ENCODE measurements at places on chromosomes 4 and X. TPM values are rescaled to one million over a fixed set of nuclear protein-coding genes. Genes with fewer than 3 reads are reported as not detected.

DNA sequence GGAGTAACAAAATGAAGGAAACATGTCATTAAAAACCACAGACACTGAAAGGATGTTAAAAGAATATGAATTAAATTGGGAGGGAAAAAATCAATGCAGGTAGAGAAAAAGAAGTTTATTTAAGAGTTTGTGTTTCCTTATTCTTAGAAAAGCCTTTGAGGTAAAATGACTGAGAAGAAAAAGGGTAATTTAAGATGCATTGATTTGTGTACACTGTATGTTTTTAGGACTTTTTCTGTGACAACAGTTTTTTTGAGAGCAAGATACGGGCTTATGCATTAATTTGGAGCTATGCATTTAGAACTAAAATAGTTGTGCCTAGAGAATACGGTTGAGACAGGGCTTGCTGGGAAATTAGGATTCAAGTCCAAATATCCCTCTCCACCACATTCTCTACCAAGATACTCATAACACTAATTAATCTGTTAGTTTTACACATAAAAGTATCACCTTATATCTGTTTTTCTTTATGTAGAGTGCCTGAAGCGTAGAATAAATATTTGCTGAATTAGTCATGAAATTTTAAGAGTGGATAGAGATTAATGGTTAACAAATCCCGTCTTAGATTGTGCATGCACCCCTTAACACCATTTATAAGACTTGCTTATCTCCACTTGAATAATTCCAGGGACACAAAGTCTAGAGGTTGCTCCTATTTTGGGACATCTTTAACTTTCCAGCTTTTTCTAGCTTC lies 232.5 kb downstream of the PCDH7 start:
- H3K4me3 ChIP-seq = no peak overlapping the region
- H3K4me1 ChIP-seq = no peaks in the 10 kb centered on the region
- no peaks in the 10 kb centered on the region for H3K27me3 ChIP-seq
- H3K36me3 ChIP-seq = no peaks in the 10 kb centered on the region

DNA sequence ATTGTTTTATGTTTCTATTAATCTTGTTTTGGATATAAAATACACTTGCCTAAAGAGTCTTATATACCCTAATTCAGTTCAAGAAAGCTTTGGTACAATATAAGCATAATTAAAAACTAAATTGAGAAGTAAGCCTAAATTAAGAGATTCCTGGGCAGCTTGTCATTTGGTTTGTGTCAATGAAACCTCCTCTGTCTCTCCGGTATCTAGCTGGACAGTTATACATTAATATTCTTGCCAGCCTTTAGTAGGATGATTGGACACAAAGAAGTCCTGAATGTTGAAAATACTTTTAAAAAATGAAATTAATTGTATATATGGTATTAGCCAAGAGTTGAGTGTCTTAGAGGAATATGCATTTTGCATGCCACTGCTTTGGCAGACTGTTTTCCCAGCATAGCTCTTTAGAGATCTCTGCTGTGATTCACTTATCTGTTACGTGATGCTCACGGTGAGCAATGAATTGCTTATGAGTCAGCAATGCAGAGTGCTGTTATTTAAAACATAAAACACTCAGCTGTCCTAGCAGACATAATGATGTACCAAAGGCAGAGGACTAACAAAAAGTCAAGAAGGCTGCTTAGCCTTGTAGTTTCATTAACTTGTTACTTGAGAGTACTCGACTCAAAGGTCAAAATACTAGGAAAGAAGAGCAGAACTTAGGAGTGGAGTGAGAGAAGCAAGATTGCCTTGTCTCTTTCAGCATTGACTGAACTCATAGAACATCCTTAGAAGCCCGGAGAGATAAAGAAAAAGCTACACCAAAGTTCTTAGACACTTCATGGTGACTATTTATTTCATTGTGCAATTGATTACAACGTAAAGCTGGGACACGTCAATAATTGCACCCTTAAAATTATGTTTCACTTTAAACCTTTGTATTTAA lies 1296.1 kb upstream of the PCDH7 start:
- no peak for DNase-seq
- no peaks in the 10 kb centered on the region for H3K27me3 ChIP-seq
- no peaks in the 10 kb centered on the region for H3K36me3 ChIP-seq

GRCh38 chr4:10421344-10422055 lies 35.7 kb downstream of the ZNF518B start:
- no peaks in the 10 kb centered on the region for H3K4me1 ChIP-seq
- DNase-seq = no peak
- H3K36me3 ChIP-seq = no peaks in the 10 kb centered on the region
- H3K4me3 ChIP-seq = no peak overlapping the region

GRCh38 chr4:1635464-1635863 lies 48.6 kb downstream of the FAM53A start:
- H3K4me3 ChIP-seq = no peak overlapping the region
- DNase-seq = no peak
- H3K27me3 ChIP-seq = no peaks in the 10 kb centered on the region
- no peaks in the 10 kb centered on the region for H3K4me1 ChIP-seq

GRCh38 chr4:137608085-137608484 lies 75.8 kb upstream of the PCDH18 start:
- no peak overlapping the region for H3K4me3 ChIP-seq
- H3K27ac ChIP-seq = no peak overlapping the region

GRCh38 chr4:156939139-156939538 lies 32.5 kb downstream of the PDGFC start:
- H3K4me3 ChIP-seq = no peak overlapping the region
- DNase-seq = no peak
- no peaks in the 10 kb centered on the region for H3K27me3 ChIP-seq
- H3K4me1 ChIP-seq = no peaks in the 10 kb centered on the region
- H3K36me3 ChIP-seq = no peaks in the 10 kb centered on the region

DNA sequence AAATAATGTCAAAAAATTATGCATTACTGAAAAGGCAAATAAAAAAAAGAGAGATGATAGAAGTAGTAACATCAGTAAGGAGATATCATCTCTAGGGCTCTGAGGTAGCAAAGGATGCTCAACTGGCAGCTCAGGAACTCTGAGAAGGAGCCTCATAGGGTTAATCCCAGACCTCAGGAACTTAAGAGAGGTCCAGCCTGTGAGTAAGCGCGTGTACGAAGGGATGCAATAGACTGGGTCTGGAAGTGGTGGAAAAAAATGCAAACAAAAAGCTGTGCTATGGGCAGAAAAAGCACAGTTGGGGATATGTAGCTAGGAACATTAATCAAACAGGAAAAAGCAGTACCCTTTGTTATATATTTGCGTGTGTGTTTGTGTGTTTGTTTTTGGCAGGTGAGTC lies 282.0 kb downstream of the GALNTL6 start:
- H3K36me3 ChIP-seq = no peaks in the 10 kb centered on the region
- H3K27me3 ChIP-seq = no peaks in the 10 kb centered on the region
- H3K4me3 ChIP-seq = no peak overlapping the region
- H3K27ac ChIP-seq = no peak overlapping the region
- DNase-seq = no peak

GRCh38 chr4:132386130-132386529 lies 763.0 kb upstream of the PCDH10 start:
- no peak overlapping the region for H3K27ac ChIP-seq
- H3K4me3 ChIP-seq = no peak overlapping the region
- H3K27me3 ChIP-seq = no peaks in the 10 kb centered on the region
- no peak for DNase-seq

DNA sequence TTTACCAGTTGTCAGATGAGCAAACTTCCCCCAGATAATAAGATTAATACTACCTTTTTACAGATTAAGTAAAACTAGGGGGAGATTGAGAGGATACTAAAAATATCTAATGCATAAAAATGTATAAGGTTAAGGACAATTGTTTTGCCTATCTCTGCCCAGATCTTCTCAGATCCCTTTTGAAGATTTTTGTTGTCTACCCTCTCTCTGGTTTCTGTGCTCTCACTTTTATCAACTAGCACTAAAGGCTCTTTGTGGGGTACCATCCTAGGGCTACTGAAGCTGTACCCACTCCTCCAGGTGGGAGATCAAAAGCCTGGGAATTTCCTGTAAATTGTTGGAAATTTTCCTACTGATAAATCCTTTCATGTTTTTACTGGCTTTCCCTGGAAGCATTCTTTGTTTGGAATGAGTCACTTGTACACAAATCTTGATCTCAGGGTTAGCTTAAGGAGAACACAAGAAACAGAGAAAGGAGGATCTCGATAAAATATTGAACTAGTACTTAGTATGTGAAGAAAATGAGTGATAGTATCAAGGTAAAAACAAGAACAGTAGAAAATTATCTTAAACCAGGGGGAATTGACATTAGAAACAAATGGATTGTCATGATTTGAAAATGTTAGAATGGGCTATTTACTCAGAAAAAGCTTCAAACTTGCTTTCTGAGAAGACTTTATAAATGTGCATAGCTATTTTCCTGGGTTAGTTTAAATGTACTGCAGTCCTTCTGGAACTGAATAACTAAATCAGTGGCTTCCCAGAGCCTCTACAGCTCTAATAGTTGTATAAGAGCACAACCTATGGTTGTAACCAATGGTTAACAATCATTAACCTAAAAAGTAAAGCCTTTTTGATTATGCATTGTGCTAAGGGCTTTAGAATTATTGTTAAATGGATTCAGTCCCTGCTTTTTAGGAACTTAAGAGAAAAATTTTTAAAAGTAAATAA lies 679.9 kb upstream of the MAGEB2 start:
- no peak for DNase-seq
- H3K4me3 ChIP-seq = no peak overlapping the region
- H3K36me3 ChIP-seq = no peaks in the 10 kb centered on the region
- no peaks in the 10 kb centered on the region for H3K27me3 ChIP-seq
- no peaks in the 10 kb centered on the region for H3K4me1 ChIP-seq

DNA sequence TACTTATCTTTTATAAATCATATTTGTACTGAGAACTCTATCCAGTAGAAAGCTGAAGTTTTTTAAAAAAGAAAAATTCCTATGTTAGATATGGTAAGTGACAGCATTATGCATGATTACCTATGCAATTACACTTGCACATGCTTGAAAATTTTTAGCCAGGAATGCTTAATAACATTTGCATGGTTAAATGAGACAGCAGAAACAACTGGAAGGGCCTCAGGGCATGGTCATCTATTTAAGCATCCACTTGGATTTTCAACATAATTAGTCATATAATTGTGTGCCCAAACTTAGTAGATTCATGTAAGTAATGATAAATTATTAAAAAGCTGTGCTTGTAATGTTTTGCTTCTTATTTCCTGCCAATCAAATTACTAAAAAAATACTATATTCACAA lies 151.9 kb downstream of the TTC29 start:
- no peak overlapping the region for H3K27ac ChIP-seq
- no peaks in the 10 kb centered on the region for H3K4me1 ChIP-seq
- DNase-seq = no peak
- no peaks in the 10 kb centered on the region for H3K36me3 ChIP-seq

- H3K27me3 ChIP-seq = no peaks in the 10 kb centered on the region
- no peak for DNase-seq
- H3K27ac ChIP-seq = no peak overlapping the region
- no peaks in the 10 kb centered on the region for H3K36me3 ChIP-seq
- H3K4me1 ChIP-seq = no peaks in the 10 kb centered on the region
- no peak overlapping the region for H3K4me3 ChIP-seq
These were observed 60.2 kb downstream of the CHRNA9 start for GRCh38 chr4:40395166-40395900.

GRCh38 chr4:87875191-87875590 lies 42.4 kb downstream of the MEPE start:
- no peak for DNase-seq
- H3K27me3 ChIP-seq = peaks cover 14% of the 10 kb centered on the region
- no peak overlapping the region for H3K4me3 ChIP-seq
- H3K27ac ChIP-seq = no peak overlapping the region

DNA sequence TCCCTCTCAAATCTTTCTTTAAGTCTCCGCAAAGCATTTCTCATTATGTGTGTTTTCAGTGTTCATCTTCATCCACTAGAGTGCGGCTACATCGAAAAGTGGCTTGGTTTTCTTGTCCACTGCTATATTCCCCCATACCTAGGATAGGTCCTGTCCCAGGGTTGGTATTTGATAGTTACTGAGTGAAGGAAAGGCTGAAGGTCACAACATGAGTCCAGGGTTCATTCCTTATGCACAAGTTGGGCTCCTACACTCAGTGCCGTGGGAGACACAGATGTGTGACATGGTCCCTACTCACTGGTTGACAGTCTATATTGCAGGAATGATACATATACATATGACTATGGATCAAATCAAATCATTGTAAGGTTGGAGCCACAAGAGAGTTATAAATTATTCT lies 55.4 kb upstream of the RELL1 start:
- no peaks in the 10 kb centered on the region for H3K4me1 ChIP-seq
- H3K36me3 ChIP-seq = no peaks in the 10 kb centered on the region
- no peaks in the 10 kb centered on the region for H3K27me3 ChIP-seq

DNA sequence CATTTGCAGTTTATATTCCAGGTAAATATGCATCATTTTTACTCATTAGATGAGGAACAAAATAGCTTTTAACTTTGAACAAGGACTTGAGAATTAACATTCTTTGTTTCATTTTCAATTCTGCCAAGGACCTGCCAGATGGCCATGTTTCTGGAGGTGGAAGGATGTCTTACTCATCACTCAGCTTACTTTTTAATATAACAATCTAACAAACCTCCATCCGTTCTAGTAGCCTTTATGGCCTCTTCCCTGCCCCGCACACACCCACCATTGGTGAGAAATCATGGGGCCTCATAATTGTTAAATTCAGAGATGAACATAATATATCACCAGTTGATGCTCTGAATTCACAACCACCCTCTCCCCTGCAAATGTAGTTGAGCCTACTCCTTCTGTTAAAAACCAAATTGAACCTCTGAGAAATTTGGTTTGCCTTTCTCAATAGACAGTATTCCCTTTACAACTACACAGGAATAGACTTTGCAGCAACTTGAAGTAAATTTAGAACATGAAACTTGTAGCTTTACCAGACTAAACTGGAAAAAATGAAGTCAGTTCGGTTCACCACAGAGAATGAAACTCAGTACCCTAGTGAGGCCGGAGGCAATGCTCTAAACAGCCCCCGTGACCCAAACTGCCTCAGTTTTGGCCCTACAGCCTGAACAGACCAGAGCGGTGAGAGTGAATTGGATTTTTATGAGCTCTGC lies 50.1 kb upstream of the ACSL4 start:
- peak overlapping the region; percentile 34 for H3K4me3 ChIP-seq
- DNase-seq = peak; percentile 16
- H3K36me3 ChIP-seq = no peaks in the 10 kb centered on the region
- peaks cover 13% of the 10 kb centered on the region for H3K4me1 ChIP-seq

- no peak overlapping the region for H3K27ac ChIP-seq
- no peak overlapping the region for H3K4me3 ChIP-seq
- H3K36me3 ChIP-seq = no peaks in the 10 kb centered on the region
- H3K4me1 ChIP-seq = no peaks in the 10 kb centered on the region
These were observed 62.3 kb upstream of the LSM6 start for GRCh38 chr4:146113171-146113570.

Gene DBET
- total RNA-seq = not detected

Gene PDGFC
- not detected for total RNA-seq

Gene NEXMIF
- 0.33 TPM for total RNA-seq

Gene MID2
- total RNA-seq = 9.0 TPM

Gene NEIL3
- 18.3 TPM for total RNA-seq

Gene CENPVL1
- not detected for total RNA-seq

Gene ARMCX2
- total RNA-seq = 8.7 TPM

Gene COX7B2
- not detected for total RNA-seq
